Effector memory CD4-positive, alpha-beta T cell (primary cell): ENCODE measurements at places on chromosomes 2 and 18.

GRCh38 chr2:227325839-227326195 is 766 bp downstream of the MFF start:
- no peak for DNase-seq

DNA sequence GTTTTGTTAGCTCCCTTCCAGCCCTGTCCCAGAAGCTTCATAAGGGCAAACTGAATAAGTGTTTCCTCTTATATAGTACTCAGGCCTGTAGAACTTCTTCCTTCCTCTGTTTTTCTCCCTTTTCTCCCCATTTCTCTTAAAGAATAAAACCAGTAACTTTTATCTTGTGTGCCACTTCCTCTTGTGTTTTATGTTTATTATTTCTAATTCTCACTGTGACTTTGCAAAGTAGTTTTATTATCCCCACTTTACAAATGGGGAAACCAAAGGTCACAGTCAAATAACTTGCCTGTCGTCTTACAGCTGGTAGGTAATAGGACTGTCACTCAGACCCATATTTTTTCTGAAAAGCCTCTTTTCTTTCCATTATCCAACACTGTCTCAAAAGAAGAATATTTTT is 42.4 kb downstream of the RBBP8 start:
- DNase-seq: no peak

GRCh38 chr18:61939046-61939674 is 46.4 kb upstream of the RNF152 start:
- DNase-seq: no peak

- DNase-seq: no peak
Measured at GRCh38 chr2:10891848-10892247, 19.9 kb upstream of the KCNF1 start.

GRCh38 chr2:203225423-203226039 is 13.3 kb upstream of the CYP20A1 start:
- DNase-seq: no peak
